ENCODE measurements at places on chromosomes 2 and 18.

DNA sequence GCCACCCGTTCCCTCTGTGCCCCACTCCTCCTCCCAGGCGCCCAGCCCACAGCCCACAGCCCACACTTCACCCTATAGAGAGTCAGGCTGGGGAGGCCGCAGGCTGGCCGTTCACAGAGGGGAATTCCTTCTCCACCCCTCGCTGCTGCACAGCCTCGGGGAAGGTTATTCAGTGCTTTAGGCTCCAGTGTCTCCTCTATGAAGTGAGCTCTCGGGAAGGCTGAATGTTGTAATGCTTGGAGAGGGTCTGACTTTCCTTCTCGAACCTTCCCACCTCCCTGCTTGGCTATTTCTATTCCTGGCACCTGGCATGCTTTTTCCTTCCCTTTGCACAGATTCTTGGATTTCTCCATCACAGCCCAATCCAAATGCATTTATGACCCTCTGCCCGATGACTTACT is 62.5 kb upstream of the SMAD7 start:
- no peak for DNase-seq

- DNase-seq: no peak
These were observed 184.0 kb downstream of the SCG2 start for GRCh38 chr2:223418131-223418530.

DNA sequence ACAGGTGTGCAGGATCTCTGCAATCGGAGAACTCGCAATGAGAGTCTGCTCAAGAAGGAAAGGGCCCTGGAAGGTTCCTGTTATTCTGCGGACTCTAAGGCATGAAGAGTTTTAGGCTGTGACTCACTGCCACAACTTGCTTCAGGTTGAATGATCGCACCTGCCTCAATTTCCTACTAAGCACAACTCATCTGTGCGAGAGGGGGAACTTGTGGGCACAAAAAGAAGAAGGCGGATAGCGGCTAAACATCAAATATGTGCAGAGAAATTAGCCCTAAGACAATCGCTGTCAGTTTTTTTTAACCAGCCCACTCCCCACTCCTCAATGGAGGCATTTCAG is 14.0 kb upstream of the CREG2 start:
- peak; percentile 33 for DNase-seq

DNA sequence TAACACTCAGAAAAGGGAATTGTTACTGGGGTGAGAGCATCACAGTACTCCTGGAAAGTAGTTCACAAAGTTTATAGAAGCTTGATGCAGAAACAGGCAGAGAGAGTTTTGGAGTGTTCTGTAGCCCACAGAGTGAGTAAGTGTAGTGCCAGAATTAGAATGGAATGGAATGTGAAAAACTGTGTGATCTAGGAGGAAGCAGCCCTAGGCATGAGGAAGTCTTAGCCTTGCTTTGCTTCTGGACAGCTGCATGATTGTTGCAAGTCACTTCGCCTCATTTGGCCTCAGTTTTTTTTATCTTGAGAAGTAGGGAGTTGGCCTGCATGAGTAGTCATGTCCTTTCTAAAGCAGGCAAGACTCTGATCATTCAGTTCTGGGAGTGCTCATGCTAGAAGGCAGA is 10.9 kb downstream of the SERPINB12 start:
- DNase-seq: no peak

DNA sequence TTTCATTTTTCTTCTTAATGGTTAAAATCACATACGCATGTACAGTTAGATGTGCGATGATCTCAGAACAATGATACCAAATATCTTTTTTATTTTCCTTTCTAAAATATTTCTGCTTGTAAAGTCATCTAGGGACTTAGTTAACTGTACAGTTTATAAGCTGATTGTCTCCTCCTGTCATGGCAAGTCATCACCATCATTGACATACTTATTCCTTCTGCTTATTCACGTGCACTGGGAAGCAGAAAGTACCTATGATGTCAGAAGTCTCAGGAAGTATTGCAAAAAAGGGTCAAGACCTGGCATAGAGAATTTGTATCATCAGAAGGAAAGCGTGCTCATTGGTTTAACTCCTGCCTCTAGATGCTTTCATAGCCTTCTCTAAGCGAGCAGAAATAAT is 154.2 kb downstream of the DSC3 start:
- no peak for DNase-seq
